ENCODE measurements at places on chromosomes 16 and 17.

GRCh38 chr17:52537421-52537820 is 378.9 kb upstream of the CA10 start:
- DNase-seq, result no peak

DNA sequence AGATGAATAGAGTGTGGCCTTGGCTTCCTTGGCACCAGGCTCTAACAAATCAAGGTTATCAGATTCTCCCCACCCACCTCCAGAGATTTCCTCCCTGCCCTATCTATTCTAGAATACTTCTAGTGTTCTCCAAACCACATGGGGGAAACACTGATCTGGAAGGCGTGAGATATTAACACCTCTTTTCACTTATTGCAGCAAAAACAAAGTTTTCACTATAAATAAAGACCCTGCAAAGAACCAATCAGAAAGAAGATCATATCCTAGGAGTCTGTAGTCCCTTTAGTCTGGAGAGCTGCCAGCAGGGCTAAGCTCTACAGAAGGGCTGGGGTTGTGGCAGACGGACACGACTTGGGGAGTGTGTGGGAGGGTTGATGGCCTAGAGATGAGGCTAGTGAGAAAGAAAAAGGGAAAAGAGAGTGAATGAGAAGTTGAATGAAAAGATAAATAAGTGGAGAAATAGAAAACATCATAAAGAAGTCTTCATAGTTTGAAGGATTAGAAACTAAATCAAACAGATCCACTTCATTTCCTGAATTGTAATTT is 8.6 kb upstream of the SKAP1 start:
- DNase-seq, result no peak

- no peak for DNase-seq
Measured at GRCh38 chr16:75329943-75330342, 78.5 kb upstream of the BCAR1 start.

- no peak for DNase-seq
Measured at GRCh38 chr17:72943826-72944689, 148.4 kb downstream of the SLC39A11 start.

DNA sequence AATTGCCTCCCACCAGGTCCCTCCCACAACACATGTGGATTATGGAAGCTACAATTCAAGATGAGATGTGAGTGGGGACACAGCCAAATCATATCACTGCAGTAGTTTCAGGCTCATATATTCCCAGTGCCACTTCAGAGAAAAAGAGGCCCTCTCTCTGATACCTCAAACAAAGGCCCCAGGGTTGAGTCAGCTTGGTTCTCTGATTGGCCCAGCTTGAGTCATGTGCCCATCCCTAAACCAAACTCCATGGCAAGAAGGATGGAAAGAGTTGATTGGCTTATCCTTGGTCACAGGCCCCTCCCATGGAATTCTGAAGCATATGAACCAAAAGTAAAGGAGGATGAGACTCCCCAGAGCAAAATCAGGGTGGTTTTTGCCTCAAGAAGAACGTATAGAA is 75.9 kb upstream of the IRX6 start:
- DNase-seq, result no peak

- no peak for DNase-seq
Measured at GRCh38 chr17:60355663-60356594, 36.0 kb downstream of the USP32 start.

- DNase-seq, result no peak
Measured at GRCh38 chr17:48589060-48589830, 796 bp downstream of the HOXB3 start.

DNA sequence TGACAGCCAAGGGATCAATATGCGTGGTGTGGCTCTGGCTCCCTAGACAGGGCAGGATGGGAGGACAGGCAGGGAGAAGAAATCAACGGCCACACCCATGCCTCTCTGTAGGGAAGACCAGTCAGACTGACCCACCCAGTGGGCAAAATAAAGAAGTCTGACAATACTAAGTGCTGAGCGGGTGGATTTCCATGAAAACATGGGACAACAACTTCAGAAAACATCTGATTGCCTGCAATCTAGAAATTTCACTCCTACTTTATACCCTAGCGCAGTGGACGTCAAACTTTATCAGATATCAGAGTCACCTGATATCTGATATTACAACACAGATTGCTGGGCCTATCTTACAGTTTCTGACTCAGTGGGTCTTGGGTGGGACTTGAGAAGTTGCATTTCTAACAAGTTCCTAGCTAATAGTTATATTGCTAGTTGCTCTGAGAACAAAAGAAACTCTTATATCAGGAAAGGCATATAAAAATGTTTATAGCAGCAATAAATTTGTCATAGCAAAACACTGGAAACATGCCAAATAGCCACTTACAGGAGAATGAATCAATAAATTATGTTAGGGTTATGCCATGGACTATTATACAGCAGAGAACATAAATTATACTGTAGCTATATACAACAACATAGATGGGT is 38.4 kb downstream of the C17orf67 start:
- no peak for DNase-seq

DNA sequence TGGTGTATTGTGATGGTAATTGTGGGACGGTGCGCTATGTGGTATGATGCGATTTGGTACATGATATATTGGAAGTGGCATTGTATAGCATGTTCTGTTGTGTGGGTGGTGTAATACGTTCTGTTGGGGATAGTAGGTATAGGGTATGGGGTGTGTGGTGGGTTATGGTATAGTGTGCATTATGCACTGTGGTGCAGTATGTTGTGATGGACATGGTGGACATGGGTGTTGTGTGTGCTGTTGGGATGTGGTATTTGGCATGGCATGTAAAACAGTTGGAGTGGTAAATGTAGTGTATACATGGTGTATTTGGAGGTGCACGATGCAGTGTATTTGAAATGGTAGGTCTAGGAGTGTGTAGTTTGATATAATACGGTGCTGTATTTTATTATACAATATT is 170.6 kb upstream of the CNTNAP4 start:
- DNase-seq, result no peak

- no peak for DNase-seq
Measured at GRCh38 chr17:39197380-39198185, at the start of gene CACNB1. CACNB1 (minus strand) TSS chr17:39197669; CDS start chr17:39197495, 174 bp downstream.

GRCh38 chr17:45006927-45007461 is 38.9 kb upstream of the C1QL1 start:
- no peak for DNase-seq

DNA sequence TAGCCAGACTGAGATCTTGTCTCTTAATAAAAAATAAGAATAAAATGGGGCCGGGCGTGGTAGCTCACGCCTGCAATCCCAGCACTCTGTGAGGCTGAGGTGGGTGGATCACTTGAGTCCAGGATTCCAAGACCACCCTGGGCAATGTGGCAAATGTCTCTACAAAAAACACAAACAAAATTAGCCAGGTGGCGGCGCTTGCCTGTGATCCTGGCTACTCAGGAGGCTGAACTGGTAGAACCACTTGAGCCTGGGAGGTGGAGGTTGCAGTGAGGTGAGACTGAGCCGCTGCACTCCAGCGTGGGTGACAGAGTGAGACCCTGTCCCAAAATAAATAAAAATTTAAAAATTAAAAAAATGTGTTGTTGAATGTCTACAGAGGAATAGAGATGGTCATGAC is 2.9 kb upstream of the DEF8 start:
- DNase-seq, result no peak

All from epithelial cell of prostate (primary cell).